ENCODE measurements at places on chromosomes 11 and 22.

GRCh38 chr22:43520632-43521039 lies 108.8 kb downstream of the MPPED1 start:
- DNase-seq = no peak

DNA sequence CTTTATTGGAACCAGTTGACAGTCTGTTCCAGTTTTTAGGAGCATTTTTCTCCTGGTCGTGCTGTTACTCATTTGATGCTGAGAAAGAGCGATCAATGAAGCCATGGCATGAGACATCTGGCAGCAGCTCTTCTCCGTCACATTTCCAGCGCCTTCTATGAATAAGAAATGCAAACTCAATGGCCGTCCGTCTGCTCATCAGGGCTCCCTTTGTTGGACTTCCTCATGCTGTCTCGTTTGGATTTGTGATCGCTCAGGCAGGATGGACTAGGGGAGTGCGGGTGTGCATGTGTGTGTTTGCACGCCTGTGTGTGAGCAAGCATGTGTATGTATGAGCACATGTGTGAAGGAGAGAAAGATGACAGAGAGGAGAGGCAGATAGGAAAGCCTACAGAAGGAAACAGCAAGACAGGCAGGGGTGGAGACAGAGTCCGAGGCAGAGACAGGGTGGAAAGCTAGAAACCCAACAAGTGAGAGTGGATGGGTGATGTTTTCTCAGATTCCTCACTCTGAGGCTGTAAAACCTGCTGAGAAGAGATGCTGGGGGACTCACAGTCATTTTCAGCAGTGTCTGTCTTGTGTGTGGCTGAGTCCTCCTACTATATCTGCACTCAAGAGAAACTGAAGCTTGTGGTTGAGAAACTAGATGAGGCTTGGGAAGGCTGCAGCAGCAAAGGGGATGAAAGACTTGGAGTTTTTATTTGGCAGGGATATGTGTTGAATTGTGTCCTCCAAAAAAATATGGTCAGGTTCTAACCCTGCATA lies 56.0 kb upstream of the CLMP start:
- DNase-seq = no peak

DNA sequence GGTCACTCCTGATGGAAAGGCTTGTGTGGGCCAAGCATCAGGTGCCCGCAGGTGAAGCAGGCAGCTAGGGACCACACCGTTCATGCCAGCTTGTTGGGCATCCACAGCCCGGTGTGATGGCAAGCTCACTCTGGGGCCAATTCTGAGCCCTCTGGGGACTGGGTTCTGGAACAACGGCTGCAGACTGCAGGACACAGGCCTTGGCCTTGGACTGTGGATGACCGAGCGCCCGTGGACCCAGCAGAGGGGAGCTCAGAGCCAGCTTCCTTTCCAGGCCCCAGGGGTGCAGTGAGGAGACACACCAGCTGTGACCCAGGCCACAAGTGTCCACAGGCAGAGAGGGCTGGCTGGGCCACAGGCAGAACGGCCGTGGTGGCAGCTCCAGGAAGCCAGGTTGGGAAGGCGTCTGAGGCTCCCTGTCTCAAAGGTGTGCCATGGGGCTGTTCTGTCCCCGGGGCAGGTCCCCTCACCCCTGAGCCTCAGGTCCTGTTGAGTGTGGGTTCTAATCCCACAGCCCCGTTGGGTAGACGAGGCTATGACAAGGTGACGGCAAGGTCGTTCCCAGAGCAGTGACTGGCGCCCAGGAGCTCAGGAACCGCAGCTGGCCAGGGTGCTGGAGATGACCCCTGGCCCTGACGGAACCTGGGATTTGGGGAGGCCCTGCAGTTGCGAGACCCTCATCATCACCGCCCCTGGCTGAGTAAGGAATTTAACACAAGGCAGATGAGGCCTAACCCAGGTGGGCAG lies 1079.4 kb downstream of the BRD1 start:
- no peak for DNase-seq

GRCh38 chr22:48943567-48944432 lies 883.9 kb downstream of the BRD1 start:
- peak; percentile 63 for DNase-seq

GRCh38 chr11:112292785-112293407 lies 32.2 kb upstream of the PLET1 start:
- DNase-seq = no peak

GRCh38 chr11:66979336-66979980 lies 4.4 kb downstream of the C11orf86 start:
- DNase-seq = no peak

GRCh38 chr11:61921446-61921845 lies 4.1 kb upstream of the RAB3IL1 start:
- DNase-seq = no peak

DNA sequence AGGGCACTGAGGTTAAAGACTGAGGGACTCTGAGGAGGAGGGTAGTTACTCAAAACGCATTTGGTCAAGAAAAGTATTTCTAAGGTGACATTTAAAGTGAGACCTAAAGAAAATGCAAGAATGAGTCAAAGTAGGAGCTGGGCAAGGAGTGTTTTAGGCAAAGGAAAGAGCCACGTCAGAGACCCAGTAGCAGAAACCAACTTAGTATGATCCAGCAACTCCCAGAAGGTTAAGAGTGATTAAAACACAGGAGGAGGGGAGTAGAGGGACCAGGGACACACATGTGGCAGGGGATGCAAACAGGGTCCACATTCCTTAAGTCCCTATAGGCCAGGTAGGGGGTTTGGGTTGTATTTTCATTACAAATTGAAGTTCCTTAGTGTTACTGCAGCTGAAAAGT lies 24.3 kb upstream of the CCDC34 start:
- DNase-seq = no peak

DNA sequence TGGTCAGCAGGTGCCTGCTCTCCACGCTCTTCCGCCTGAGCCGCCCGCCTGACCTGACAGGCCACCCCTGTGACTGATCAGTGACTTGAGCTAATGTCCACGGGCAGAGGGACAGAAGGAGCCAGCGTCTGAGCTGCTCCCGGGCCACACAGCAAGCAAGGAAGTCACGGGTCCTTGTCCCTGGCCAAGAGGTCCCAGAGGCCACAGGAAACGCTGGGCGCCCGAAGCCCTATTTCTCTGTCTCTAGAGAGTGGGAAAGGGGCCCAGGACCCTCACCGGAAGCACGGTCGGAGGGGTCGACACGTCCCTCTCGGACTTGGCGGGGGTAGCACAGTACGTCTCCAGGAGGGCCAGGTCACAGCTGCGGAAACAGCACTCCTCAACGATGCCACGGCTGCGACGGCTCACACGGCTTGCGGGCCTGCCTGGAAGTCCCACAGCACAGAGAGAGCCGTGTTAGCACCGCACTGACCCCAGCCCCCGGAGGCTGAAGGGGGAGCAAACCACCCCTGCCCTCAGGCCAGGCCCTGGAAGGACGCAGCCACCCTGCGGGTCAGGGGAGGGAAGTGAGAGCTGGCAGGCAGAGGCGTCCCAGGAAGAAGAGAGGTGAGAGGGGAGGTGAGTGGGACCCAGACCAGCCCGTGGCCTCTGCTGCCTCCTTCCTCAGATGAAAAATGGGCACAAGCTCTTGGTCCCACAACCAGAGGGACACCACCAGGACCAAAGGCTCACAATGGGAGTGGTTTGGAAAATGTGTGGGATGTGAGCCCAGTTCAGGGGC lies 5.8 kb downstream of the IGF2 start:
- no peak for DNase-seq

DNA sequence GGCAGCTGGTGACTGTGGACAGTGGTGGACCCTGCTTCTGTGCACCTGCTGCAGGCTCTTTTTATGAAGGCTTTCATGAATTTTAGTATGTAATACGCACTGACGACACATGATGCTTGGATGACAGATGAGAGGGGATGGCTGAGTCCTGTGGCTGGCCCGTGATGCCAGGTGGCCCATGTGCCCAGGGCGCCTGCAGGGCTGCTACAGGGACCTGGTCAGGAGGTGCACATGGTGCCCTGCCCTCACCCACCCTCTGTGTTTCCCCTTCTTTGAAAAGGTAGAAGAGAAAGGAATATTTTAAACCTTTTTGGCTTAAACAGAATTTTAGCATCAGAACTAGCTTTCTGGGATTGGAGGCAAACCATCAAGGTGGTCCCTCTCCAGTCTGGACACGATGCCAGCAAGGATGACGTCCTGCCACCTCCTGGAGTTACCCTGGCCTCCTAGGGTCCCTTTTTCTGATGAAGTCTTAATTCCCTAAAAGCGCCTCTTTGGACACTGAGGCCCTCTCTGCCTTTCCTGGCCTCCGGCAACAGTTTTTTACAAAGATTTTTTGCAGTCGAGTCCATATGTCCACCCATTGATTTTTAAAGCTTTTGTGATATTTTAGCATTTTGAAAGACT lies 5.4 kb upstream of the RANBP1 start:
- DNase-seq = no peak

- DNase-seq = no peak
Measured at GRCh38 chr11:28969832-28970231, 861.6 kb downstream of the METTL15 start.

DNA sequence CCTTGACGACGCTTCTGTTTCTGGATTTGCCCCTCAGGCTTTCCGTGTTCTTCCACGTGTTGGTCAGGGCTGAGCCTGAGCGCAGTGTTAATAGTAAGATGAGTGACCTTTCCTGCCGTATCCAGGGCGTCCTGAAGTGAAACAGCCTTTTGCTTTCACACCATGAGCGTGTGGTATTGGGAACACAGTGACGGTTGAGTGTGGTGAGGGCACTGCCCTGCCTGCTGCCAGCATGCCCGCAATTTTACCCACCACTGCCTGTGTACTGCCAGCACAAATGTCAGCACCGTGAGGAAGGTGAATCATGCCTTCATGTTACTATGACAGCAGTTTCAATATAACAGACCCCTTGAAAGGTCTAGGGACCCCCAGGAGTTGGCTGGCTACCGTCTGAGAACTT lies 217.1 kb downstream of the TBC1D22A start:
- no peak for DNase-seq

- DNase-seq = no peak
Measured at GRCh38 chr11:206526-207207, 532 bp downstream of the BET1L start.

DNA sequence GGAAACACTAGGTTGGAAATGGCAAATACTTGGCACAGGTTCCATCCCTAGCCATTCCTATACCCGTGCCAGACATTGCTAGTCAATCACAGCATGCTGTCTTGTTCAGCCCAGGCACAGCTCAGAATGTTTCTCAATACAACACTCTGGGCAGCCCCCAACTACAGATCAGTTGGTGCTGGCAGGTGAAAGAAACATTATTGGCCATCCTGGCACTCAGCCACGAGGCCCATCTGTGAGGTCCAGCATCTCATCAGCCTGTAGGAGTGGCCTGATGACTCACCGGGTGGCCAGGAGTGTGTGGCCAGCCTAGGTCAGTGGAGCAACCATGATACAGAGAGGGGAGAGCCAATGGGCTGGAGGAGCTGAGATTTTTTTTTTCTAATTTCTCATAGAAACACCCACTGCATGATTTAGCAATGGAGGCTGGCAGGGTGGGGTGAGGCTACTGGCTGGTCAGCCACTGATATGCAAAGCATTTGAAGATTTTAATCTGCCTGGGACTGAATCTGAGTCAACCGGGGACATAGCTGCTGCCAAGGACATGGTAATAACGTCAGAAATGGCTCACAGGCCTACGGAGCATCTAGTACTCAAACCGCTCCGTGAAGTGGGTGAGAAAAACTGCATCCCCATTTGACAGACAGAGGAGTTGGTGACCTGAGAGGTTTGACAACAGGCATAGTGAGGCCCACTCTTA lies 5.4 kb downstream of the MYO18B start:
- no peak for DNase-seq

DNA sequence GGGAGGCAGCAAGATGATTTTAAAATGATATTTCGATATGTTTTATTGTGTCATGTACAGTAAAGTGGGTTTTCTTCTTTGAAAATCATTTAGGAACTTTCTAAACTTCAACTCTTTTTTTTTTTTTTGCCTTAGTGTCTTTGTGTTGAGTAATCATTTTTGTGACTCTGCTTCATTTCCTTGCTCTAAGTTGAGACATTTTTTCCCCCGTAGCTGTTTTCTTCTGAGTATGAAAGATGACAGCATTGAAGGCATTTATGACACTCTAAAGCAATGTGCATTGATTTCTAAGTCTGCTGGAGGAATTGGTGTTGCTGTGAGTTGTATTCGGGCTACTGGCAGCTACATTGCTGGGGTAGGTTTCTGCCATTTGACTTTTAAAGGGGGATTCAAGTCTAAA lies 23.5 kb downstream of the RRM1 start:
- no peak for DNase-seq

GRCh38 chr11:64757549-64758329 lies 2.0 kb downstream of the PYGM start:
- DNase-seq = no peak

GRCh38 chr11:24588081-24588480 lies 91.2 kb downstream of the LUZP2 start:
- DNase-seq = no peak

DNA sequence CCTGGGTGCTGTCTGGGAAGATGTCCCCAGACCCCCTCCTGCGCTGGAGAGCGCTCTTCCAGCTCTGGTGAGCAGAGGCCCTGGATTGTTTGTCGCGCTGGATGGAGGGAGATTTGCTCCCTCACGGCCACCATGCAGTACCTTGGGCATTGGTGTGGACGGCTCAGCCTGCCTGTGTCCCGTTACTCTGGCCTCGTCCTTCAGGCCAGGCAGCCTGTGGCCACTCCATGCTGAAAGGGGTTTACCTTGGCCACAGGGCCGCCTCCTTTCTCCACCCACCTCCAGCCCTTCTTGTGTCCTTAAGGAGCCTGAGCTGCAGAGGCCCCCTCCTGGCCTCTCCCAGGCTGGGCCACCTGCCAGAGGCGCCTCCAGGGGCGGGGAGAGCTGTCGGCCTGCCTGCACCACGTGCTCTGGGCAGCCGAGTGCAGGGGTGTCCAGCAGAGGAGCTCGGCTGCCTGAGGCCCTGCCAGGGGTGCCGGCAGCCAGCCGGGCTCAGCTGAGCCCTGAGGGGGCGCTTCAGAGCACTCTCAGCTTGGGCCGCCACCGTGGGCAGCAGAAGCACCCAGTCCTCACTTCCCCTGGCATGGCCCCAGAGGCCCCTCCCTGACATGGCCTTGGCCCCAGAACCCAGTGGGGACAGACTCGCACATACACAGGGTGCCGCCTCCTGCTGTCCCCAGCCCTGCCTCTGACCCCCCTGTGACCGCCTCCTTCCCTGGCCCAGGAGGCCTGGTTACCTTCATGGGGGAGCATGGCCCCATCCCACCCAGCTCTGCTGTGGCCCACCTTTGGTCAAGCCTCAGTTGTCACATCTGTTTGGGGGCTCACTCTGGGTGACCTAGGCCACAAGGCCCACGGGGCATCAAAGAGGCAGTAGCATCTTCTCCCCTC lies 3.4 kb downstream of the CCND1 start:
- peak; percentile 51 for DNase-seq

DNA sequence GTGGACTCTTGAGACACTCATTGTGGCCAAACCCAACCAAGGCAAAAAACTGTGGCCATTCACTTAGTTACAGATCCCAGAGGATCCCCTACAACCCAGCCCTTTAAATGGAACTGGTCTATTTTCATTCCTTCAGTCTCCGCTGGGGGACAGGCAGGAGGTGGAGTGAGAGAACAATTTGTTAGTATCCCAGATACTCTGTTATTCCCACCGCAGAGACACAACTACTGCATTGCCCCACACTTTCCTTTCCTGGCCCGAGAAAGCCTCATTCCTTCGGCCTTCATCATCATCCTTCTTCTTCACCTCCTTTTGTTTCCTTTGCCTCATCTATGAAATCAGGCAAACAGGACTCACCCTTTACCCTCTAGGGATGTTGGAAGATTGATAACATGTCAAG lies 191.1 kb downstream of the NTM start:
- no peak for DNase-seq

Measured in NCI-H524 (cell line).